ENCODE measurements at places on chromosomes 2 and 18.

DNA sequence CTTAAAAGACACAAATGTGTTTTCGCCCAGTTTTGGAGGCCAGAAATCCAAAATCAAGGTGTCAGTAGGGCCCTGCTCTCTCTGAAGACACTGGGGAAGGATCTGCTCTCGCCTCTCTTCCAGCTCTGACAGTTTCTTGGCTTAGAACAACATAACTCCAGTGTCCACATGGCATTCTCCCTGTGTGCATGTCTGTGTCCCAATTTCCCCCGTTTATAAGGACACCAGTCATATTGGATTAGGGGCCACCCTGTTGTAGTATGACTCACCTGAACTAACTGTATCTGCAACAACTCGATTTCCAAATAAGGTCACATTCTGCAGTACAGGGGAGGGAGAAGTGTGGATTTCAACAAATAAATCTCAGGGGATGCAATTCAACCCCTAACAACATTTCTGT, 263.2 kb downstream of the SS18 start:
- DNase-seq, result no peak

GRCh38 chr2:117712684-117713083, 101.8 kb upstream of the DDX18 start:
- no peak for DNase-seq

DNA sequence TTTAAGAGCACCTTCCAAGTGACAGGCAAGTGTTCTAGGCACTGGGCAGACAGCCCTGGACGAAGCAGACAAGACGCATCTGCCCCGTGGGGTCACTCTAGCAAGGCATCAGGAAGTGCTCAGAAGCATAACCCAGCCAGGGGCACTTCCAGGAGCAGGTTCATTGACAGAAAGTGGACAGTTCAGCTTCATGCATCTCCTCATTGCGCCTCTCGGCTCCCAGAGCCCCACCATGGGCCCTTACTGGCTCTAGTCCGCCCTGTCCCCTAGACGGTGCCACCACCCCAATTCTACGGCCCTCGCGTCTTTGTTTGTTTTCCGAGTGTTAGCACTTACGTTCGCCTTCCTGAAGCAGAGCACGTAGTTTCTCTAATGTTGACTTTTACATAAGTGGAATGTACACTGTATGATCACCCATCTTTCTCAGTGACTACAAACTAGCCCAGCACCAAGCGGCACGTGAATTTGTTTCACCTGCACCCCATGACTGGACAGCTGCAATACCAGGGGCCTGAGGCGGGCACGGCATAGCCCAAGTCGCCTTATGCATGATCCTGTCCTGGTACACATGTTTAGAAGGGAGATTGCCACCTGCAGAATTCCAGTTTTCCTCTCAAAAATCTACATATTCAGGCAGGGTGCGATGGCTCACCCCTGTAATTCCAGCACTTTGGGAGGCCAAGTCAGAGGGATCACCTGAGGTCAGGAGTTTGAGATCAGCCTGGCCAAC, 33.2 kb downstream of the SNED1 start:
- no peak for DNase-seq

DNA sequence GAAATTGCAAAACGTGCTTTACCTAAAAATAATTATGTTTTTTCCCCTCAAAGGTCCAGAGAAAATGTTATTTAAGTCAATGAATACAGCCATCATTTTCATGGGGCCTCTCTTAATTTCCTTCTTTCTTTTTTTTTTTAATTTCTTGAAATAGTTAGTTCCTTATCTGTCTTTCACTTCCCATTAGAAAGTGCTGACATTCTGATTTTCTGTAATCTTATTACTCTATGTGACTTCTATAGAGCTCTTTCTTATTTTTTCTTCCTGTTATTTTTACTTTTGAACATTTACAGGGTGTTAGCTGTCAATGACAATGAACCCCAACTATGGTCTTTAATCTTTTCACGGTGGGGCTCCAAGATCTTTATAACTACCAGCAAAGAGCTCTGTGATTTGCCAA, 30.0 kb downstream of the CTLA4 start:
- no peak for DNase-seq

- no peak for DNase-seq
Measured at GRCh38 chr2:205889114-205889513, 196.9 kb downstream of the INO80D start.

GRCh38 chr2:25030702-25031101, 11.2 kb upstream of the EFR3B start:
- no peak for DNase-seq

DNA sequence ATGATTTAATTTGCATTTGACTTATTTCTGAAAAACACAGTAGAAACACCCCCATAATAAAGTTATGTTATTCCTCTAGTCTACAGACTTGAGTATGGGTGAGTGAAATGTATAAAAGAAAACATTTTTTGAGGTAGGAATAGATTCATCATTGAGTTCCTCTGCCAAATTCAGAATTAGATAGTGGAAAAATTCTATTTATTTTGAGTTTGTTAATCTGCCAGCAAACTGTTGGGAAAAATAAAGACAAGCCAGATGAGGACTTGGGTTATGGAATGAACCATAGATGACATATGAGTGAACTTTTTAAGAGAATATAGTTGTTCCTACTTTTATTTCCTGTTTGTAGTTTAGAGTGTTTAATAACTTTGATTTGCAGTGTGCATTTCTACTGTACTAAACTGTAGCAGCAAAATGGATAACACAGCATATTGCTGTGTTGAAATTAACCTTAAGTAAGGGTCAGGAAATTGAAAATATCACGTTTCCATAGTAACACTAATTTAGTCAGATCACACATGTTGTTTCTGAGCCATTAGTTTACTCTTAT, 35.6 kb upstream of the PNPT1 start:
- DNase-seq, result no peak

DNA sequence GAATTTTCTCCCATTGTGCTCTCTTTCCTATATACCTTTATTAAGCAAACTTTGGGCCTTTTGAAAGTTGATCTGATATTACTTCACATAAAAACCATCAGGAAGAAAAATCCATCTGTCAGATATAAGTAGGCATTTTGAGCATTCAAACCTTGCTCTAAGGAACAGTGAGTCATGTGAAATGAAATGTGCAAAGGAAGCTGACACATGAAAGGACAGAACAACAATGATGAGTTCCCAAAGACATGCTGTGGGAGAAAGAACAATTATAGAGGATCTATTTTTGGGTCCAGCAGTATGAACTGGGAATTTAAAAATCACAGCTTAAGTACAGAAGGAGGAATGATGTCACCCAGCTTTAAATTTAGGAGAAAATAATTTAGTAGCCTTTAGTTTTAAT, 18.1 kb downstream of the CALCRL start:
- no peak for DNase-seq
